ENCODE measurements at places on chromosomes 1 and 21.

- DNase-seq: no peak
Measured at GRCh38 chr1:217244971-217245370, 385.9 kb downstream of the GPATCH2 start.

DNA sequence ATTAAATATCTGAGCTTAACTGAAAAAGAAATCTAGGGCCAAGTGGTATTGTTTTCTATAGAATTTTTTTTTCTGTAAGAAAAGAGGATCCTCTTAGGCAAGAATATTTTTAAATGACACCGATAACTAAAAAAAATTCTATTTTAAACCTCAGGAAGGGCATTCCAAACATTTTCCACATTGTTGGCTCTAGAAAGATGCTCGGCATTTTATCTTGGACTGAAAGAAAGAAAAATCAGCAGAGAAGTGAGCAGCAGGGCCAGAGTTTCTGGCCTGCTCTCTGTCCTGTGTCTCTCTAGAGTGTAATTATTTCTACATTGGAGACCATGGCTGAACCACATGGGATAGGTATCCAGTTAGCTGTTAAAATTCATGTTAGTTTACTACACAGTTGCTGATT lies 192.5 kb upstream of the GREM2 start:
- DNase-seq: no peak

DNA sequence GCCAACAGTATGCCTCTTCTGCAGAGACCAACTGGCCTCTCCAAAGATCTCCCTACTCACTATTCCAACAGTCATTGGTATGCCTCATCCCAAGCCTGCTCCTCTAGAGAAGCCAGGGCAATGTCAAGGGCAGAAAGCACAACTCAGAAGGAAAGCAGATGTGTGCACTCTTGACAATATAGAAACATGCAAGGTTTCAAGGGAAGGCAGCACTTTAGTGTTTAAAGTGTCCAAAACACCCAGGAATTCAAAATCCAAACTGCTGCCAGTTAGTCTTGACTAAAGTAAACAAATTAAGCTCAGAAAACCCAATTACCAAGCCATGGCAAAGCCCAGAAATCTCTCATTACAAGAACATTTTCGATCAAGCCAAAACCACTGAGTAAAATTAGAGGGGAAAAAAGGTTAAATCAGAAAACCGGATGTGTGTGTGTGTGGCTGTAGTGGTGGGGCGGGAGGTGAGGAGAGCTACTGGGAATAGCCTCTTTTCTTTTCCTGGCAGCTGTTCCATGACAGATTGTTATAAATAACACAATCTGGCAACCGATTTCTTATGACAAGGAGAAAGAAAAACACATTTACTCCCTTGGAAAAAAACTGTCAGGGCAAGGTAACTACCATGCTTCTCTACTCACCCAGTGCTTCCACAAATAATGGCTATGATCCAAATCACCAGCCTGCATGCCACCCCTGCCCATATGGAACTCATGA lies 39.2 kb downstream of the EIF2B3 start:
- DNase-seq: no peak

GRCh38 chr1:153638261-153638660 lies 4.4 kb downstream of the CHTOP start:
- no peak for DNase-seq

GRCh38 chr1:58815069-58815685 lies 31.3 kb upstream of the JUN start:
- DNase-seq: peak; percentile 15

DNA sequence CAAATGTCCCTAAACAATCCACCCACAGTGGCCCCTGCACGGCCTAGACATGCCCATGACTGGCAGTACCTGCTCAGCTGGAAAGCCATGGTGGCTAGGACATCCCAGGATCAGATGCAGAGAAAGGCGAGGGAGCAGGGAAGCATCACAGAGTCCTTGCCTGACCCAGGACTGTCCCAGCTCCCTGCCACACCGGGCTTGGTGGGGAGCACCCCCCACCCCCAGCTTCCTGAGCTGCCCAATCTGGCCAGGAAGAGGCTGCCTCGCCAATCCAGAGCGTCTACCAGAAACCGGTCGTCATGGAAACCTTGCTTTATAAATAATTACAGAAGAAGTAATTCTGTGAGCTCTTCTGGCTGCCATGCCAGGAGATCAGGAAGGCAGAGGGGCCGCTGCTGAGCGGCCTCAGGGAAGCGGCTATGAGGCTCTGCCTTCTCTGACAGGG lies 34.8 kb downstream of the ACOT7 start:
- DNase-seq: peak; percentile 38

GRCh38 chr1:171742577-171742922 lies 685 bp upstream of the VAMP4 start:
- peak; percentile 13 for DNase-seq

- no peak for DNase-seq
Measured at GRCh38 chr21:44838039-44838895, 20.4 kb upstream of the SUMO3 start.

DNA sequence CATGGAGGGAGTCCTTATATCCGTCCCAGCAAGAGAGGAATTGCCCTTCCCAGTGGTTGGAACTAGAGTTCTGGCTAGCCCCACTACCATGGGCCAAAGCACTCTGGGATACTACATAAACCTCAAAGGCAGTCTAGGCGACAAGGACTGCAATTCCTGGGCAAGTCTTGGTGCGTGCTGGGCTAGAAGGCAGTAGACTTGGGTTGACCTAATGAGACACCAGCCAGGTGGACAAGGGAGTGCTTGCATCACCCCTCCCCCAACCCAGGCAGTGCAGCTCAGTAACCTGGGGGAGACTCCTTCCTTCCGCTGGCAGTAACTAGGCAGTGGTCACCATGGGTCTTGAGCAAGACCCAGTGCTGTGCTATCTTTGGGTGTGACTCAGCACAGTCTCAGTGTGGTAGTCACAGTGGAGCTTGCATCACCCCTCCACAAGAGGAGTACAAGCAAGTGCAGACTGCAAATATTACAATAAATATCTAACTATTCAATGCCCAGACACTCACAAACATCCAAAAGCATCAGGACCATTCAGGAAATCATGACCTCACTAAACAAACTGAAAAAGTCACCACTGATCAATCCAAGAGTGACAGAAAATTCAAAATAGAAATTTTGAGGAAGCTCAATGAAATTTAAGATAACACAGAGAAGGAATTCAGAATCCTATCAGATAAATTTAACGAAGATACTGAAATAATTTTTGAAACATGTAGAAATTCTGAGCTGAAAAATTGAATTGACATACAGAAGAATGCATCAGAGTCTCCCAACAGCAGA lies 84.7 kb upstream of the LYPLAL1 start:
- no peak for DNase-seq

DNA sequence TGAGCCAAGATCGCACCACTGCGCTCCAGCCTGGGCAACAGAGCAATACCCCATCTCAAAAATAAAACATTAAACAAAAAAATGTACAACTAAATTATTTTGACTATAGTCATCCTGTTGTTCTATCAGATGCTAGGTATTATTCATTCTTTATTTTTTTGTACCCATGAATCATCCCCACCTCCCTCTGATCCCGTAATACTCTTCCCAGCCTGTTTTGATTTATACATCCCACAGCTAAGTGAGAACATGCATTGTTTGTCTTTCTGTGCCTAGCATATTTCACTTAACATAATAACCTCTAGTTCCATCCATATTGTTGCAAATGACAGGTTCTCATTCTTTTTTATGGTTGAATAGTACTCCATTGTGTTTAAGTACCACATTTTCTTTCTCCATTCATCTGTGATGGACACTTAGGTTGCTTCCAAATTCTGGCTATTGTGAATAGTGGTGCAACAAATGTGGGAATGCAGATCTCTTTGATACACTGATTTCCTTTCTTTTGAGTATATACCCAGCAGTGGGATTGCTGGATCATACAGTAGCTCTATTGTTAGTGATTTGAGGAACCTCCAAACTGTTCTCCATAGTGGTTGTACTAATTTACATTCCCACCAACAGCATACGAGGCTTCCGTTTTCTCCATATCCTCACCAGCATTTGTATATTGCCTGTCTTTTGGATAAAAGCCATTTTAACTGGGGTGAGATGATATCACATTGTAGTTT lies 84.4 kb downstream of the MACF1 start:
- DNase-seq: no peak

DNA sequence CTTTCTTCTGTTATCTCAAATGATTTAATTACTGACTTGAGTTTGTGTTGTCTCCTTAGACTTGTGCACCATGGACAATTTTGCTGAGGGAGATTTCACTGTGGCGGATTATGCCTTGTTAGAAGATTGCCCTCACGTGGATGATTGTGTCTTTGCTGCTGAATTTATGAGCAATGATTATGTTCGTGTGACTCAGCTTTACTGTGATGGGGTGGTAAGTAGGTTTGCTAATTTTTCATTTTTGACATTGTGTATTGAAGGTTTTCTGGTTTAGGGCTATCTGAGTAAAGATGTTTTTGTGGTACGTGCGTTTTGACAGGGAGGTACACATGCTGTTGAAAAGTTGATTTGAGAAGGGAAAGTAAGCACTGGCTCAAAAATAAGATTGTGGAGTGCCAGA lies 14.1 kb downstream of the TTC3 start:
- DNase-seq: no peak

DNA sequence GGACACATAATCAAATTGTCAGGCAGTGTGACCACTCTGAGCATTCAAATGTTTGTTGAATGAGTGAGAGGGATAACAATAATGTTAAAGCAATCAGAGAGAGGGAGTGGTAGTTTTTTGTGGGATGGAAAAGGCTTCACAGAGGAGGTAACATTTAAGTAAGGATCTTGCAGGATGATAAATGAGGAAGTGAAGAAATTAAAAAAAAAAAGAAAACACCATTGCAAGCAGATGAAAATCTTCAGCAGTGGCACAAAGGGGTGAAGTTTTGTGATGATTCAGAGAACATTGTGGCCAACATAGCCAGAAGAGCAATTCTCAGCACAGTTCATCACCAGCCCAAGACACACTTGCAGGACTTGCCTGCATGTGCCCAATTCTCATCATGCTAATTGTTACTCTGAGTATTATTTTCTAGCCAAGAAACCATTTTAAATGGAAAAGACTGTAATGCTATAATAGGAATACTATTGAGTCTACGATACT lies 35.0 kb downstream of the OVGP1 start:
- DNase-seq: no peak

DNA sequence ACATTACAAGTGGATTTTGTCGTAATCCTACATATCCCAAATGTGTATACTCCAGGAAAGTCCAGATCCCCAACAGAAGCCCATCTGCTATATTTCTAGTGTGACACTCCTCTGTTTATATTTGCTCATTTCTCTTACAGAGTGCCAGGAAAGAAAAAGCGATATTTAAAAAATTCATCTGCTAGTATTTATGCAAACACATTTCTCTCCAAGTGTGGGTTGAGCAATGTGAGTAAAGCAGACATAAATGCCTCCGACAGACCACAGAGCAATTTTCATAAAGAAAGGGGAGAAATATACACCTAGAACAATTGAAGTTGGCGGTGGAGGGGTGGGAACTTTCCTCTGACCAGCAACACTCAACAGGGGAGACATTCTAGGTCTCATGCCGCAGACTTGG lies 22.2 kb upstream of the RAP1A start:
- DNase-seq: no peak

DNA sequence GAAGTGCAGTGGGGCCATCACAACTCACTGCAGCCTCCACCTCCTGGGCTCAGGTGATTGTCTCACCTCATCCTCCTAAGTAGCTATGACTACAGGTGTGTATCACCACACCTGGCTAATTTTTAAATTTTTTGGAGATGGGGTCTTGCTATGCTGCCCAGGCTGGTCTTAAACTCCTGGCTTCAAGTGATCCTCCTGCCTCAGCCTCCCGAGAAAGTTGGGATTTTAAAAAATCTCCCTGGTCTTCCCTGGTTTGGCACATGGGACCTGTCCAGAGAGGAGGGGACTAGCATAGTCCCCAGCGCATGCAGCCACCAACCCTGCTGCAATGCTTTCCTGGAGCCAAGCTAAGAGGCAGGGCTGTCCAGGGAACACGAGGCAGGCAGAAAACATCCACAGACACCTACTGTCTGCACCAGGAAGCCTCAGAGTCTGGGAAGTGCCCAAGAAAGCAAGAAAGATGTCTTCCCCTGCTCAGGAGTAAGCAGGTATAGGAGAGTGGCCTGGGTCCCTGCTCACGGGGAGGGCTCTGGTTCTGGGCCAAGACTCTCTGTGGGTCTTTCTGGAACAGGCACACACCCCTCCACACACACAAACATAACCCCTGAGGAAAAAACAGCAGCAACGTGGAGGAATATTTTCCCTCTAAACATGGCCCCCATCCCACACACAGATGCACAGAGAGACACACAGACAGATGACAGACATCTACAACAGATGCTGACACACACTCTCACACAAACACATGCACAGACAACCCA lies 30.8 kb downstream of the ECE1 start:
- DNase-seq: no peak

DNA sequence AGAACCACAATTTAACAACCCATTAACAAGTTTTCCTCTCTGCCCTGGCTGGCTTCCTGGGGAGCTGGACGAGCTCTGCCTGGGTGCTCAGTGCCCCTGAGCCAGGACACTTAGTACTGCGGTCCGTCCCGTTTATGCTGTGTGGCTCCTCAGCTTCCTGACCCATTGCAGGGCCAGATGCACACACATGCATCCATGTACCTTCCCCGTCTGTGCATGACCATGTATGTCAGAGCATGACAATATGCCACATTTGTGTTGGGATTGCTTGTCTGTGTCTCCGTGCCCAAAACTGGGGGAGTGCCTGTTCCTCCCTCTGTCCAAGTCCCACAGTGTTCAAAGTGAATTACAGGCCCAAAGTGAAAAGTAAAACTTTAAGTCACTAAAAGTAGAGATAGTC lies 9.7 kb upstream of the TFF3 start:
- DNase-seq: no peak

DNA sequence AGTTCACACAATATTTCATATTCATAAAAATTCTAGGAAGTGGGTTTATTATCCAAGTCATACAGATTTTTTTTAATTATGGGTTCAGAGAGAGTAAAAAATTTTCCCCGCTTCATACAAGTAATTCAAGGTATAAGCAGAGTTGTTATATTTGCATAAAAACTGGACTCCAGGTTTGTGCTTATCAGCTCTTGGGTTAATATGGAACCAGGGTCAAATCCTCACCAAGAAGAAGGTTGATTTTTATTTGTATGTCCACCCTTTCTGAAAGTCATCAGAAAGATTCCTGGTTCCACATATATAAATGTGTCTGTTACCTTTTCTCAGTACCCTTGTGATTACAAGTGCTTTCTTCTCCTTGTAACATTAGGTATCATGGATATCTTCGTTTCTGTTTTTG lies 143.8 kb upstream of the PKN2 start:
- DNase-seq: no peak

DNA sequence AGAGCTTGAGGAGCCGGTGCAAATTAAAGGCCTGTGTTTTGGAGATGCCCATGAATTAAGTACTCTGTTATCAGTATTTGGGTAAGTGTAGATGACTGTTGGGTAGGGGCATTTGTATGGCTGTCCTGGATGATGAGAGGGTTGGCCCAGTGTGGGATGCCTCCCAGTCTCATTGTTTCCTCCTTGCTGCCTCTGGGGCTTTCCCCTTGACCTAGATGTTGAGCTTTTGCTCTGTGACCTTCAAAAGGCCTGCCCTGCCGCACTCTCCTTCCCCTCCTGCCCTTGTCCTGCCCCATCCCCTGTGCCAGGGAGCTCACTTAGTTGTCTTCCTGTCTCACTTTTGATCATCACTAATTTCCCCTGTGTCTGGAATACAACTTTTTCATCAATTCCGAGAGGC lies 10.0 kb downstream of the GALNT2 start:
- DNase-seq: no peak

- no peak for DNase-seq
Measured at GRCh38 chr1:21685946-21686678, 17.0 kb upstream of the RAP1GAP start.

- DNase-seq: no peak
Measured at GRCh38 chr21:44365967-44366585, 12.7 kb downstream of the TRPM2 start.

- DNase-seq: no peak
Measured at GRCh38 chr1:54249819-54250435, 50.0 kb downstream of the MRPL37 start.

Measured in CD4-positive, CD25-positive, alpha-beta regulatory T cell (primary cell).